ENCODE measurements at places on chromosomes 4 and X.

DNA sequence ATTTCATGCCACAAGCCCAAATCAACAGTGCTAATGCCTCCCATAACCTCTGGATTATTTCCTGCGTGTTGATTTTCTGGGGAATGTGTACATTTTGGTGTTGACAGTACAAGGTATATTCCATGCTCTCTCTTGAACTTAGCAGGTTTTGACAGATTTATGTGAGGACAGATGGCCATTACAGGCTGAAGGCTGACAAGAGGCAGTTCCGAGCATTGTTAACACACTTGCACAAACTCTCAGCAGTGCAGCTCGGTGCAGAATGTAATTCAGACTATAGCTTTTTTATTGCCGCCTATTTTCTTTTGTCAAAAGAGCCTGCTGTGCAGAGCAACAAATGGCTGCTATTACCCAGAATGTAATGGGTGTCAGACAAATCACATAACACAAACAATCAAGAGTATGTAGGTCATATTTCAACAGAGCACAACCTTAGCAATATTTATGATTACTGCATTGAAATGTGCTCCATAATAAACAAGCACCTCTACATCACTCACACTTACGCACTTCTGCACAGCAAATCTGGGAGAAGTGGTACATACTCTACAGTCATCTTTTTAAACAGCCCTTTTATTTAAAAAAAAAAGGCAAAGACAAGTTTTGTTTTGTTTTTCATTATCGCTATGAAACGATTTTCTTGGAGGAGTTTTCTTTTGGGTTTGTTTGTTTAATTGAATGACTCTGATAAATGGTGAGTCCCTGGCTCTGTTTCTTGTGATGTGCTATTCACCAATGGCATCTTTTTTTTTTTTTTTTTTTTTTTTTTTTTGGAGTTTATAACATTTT is 71.6 kb downstream of the PPARGC1A start:
- no peak for DNase-seq

DNA sequence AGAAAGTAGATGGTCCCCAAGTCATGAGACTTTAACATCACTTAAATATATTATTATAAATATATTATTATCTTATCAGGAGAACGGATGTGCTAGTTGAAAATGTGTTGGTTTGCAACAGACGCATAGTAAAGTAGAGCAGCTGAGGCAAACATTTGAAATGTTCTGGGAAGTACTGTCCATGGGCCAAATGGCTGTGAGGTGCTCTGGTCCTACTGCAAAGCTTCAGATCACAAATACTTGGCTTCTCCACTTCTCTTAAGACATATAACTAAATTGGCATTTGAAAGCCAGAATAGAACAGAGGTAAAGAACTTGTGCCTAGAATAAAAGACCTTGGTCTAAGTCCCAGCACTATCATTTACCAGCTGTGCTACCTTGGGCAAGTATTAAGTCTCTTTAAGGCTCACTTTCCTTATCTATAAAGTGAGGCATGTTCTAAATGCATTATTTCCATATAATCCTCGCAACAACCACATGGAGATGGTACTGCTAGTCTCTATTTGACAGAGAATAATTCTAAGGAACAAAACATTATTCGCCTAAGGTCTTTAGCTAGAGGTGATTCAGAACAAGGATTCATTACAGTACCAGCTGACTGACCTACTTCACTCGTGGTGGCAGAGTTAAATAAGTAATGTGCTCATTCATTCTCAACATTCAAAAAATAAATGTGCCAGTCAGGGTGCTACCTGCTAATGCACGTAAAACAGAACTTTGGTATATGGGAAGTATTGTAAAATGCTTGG is 297.1 kb downstream of the PPP3CA start:
- no peak for DNase-seq

GRCh38 chrX:15204130-15204751 is 65.6 kb downstream of the ASB9 start:
- DNase-seq: no peak

GRCh38 chrX:143570782-143571181 is 53.5 kb upstream of the SPANXN3 start:
- DNase-seq: no peak

All from vagina (tissue), 2 donors.